ENCODE measurements at places on chromosomes 6 and 20.

- DNase-seq, result no peak
Observed at GRCh38 chr6:119027465-119027864, 51.0 kb downstream of the FAM184A start.

GRCh38 chr6:163189609-163190008, 224.9 kb upstream of the QKI start:
- DNase-seq, result no peak

GRCh38 chr20:33947709-33948295, 45.9 kb upstream of the RALY start:
- no peak for DNase-seq

GRCh38 chr6:54491431-54491830, 183.2 kb downstream of the TINAG start:
- DNase-seq, result no peak

DNA sequence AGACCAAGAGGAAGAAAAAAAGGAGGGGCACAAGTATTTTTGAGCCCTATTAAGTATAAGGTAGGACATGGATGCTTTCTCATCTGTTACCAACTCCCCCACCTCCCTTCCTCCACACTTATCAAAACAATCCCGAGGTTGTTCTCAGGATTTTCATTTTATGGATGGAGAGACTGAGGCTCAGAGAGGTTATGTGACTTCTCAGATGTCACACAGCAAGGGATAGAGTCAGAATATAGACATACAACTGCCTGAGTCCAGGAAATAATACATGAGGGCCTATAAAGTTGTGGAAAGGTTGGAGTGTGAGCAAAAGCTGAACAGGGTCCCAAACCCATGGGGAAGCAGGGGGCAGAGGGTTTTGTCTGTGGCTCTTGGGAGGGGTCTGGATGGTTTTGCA, 19.3 kb downstream of the KCNK17 start:
- DNase-seq, result no peak

DNA sequence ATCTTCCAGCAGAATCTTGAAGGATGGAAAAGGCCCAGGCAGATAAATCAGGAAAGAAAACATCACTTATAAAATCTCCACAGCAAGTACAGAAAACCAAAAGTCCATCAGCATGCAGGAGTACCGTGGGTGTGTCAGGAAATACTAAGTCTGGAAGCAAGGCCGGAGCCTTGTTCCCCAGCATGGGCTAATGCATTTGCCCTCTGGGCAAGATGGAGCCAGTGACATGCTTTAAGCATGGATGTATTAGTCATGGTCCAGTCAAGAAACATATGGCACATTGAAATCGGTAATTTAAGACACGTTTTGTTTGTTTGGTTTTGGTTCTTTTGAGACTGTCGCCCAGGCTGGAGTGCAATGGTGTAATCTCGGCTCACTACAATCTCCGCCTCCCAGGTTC, 506.0 kb upstream of the JARID2 start:
- no peak for DNase-seq

DNA sequence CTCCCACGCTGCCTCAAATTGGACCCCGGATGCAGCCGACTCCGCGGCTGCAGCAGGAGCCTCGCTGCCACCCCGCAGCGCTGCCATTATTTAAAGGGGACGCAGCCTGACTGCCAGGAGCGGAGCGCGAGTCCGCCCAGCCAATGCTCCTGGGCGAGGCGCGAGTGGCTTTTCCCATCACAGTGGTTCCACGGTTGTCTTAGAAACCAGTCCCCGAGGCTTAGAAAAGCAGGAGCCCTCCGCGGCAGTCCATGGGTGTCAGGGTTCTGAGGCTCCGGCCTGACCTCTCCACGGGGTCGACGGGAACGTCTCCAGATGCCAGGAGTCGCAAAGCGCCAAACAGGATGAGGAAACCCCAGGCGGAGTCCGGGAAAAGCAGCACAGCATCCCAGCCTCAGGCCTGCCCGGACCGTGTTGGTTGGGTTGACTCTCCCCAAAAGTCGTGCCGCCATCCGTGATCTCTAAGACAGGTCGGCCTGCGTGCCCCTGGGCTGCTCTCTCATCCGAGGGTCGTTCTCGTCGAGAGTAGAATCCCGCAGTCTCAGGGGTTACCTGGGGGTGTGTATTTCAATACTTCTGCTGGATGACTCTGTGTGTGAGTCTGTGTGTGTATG, 975.8 kb upstream of the DEFB115 start:
- DNase-seq, result no peak

- DNase-seq, result no peak
Observed at GRCh38 chr6:10048370-10049297, 366.2 kb downstream of the TFAP2A start.

DNA sequence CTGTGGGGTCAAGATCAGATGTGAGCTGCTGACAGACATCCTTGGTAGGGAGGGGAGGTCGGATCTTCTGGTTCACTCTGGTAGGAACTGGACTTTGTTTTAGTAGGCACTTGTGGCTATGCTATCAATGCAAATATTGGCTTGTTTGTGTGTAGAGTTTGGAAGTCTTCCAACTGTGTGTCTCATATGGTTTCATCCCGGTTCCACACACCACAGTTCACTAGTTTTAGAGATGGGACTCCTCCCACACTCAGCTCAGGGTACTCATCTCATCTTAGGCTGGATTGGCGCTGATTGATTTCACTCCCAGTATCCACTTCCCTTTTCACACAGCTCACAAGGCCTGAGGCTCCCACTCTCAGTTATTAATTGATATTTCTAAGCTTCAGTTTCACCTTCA, 161.3 kb downstream of the THBS2 start:
- DNase-seq, result no peak

DNA sequence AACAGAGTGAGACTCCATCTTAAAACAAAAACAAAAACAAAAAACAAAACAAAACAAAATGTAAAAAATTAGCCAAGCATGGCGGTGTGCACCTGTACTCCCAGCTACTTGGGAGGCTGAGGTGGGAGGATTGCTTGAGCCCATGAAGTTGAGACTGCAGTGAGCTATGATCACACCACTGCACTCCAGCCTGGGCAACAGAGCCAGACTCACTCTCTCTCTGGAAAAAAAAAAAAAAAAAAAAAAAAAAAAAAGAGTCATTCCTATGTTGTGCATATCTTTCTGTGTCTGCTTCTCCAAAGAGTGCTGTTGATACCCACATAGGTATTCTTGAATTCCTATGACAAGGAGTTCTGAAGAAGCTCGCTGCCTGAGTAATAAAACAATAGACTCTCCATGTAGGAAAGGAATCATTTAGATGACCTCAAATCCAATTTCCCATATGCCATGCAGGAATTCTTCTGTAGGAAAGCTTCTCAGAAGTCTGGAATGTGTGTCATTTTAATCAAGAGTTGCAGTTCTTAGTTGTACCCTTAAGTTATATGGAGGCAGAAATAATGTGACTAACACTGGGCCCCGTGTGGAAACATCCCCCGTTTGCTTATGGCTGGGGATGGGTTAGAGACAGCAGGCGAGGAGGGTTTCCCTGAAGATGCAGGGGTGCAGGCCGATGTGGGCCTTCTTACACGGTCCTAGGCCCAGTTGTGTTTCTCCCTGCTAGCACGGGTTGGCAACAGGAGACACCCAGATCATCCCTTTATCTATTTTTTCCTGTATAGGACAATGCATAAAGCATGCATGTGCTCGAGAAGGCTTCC, 79.4 kb downstream of the ZDHHC14 start:
- no peak for DNase-seq

GRCh38 chr20:49768204-49769047, 44.2 kb upstream of the SLC9A8 start:
- no peak for DNase-seq

GRCh38 chr20:43397147-43397546, 60.5 kb upstream of the SRSF6 start:
- no peak for DNase-seq

GRCh38 chr6:15143086-15143485, 102.8 kb upstream of the JARID2 start:
- no peak for DNase-seq

GRCh38 chr6:31899882-31900722, 1.8 kb downstream of the ZBTB12 start:
- no peak for DNase-seq

GRCh38 chr6:140360651-140361050, 986.2 kb upstream of the CITED2 start:
- no peak for DNase-seq

- DNase-seq, result no peak
Observed at GRCh38 chr20:23155141-23155590, 69.0 kb upstream of the CD93 start.

DNA sequence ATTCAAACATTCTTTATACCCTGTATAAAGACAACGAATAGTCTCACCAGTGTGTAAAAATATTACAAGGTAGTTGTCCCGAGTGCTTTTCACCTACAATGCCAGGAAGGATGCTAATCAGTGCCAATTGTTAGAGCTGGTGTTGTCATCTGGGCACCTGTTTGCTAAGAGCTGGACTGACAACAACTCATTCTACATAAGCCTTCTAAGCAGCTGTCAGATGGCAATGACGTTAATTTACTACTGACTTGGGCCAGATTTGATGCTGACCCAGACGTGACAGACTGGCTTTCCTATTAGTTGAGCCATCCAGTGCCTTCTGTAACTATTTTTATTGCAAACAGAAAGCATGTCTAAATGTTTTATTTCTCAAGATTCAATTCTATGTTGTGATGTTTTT, 355.2 kb downstream of the ADGRB3 start:
- DNase-seq, result no peak

- no peak for DNase-seq
Observed at GRCh38 chr6:124073820-124074587, 270.3 kb downstream of the NKAIN2 start.

DNA sequence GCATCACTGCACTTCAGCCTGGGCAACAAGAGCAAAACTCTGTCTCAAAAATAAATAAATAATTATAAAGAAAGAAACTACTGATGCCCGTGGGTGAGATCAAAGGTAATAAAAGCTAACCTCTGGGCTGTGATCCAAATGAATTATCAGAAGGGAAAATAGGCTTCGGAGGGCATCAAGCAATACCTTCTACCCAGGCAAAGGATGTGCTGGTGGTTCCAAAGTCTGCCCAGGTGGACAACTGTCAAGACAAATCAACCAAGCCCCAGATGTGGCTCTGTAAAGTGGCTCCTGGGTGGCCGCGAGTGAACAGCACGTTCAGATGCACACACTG, 95.6 kb downstream of the SCML4 start:
- no peak for DNase-seq

DNA sequence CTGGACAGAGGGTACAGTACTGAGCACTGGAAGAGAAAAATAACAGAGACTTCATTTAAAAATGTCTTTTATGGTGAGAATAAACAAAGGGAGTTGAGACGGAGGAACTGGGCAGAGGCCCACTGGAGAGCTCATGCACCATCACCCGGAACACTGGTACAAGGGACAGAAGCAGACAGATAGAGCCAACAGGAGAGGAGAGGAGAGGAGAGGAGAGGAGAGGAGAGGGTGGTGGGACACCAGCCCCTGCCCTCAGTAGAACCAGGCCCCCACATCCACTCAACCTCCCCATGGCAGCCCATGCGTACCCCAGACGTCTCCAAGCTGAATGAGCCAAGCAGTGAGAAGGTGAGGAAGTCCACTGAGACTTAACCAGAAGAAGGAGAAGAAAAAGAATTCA, 390.5 kb upstream of the CNR1 start:
- DNase-seq, result no peak

DNA sequence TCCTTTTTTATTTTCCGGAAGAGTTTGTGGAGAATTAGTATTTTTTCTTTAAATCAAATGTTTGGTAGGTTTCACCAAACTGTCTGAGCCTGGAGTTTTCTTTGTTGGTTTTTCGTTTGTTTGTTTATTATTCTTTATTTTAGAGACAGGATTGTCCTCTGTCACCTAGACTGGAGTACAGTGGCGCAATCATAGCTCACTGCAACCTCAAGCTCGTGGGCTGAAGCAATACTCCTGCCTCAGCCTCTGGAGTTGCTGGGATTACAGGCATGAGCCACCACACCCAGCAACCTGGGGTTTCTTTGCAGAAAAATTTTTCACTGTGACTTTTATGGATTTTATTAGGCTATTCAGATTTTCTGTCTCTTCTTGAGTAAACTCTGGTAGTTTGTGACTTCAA, 120.2 kb upstream of the LOC128125822 start:
- no peak for DNase-seq

- DNase-seq, result no peak
Observed at GRCh38 chr20:54497931-54498718, 22.7 kb downstream of the DOK5 start.

DNA sequence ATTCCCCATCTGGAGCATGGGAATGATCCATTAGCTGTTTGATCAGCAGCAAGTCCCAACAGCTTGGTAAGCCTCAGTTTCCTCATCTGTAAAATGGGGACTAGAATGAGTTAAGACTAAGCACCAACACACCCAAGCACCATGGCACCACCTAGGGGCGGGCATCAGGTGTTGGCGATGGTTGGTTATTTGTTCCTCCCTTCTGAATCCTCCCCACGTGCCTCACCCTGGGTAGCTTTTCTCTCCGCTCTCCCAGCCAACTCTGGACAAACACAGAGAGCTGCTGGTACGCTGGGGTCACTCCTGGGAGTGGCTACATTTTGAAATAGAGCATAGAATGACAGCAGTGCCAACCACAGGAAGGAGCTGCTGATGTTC, 13.3 kb upstream of the ITPR3 start:
- no peak for DNase-seq

DNA sequence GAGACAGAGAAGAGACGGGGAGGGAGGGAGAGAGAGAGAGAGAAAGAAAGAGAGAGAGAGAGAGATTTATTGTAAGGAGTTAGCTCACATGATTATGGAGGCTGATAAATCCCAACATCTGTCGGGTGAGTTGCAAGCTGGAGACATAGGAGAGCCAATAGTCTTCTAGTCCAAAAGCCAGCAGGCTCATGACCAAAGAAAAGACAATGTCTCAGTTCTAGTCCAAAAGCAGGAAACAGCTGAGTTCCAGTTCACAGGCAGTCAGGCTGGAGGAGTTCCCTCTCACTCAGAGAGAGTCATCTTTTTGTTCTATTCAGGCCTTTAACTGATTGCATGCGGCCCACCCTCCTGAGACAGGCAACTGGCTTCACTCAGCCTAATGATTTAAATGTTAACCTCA, 416.6 kb downstream of the PREX1 start:
- no peak for DNase-seq

DNA sequence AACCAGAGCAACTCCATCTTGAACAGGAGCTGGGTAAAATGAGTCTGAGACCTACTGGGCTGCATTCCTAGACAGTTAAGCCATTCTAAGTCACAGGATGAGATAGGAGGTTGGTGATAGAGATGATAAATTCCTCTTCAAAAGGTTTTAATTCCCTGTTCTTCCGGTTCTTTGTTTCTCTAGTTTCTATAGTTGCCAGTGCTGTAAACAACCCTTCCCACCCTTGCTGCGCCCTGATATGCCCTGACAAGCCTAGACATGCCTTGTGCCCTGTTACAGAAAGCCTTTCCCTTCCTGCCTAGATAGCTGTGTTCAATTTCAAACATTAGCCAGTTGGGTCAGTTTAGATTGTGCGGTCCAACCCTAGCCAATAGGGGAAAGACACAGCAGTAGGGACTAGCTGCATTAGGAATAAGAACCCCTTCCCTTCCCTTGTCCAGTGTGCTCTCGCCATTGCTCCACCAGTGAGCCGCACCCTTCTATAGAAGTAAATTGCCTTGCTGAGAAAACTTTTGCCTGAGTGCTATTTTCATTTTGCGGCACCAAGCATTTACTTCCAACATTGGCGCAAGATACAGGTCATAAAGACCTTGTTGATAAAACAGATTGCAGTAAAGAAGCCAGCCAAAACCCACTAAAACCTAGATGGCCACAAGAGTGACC, 52.5 kb upstream of the CCN2 start:
- DNase-seq, result no peak

Data from activated effector memory CD4-positive, alpha-beta T cell treated with Interleukin-2 at 50 U/mL for 16 hours (primary cell).